ENCODE measurements at places on chromosomes 7 and 10.

DNA sequence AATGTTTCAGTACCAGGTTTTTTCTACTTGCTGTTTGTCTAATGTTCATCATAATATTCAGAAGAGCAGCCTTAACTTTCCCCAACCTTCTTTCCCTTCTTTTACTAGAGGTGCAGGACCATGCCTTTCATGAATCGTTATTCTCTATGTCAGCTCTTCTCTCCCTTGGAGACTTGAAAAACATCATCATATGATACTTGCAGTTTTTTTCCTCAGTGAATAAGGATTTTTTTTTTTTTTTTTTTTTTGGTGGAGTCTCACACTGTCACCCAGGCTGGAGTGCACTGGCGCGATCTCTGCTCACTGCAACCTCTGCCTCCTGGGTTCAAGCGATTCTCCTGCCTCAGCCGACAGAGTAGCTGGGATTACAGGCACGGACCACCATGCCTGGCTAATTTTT lies 30.1 kb downstream of the SMNDC1 start:
- no peak for DNase-seq

GRCh38 chr7:75962607-75963380 lies 31.6 kb downstream of the TMEM120A start:
- DNase-seq, result no peak

DNA sequence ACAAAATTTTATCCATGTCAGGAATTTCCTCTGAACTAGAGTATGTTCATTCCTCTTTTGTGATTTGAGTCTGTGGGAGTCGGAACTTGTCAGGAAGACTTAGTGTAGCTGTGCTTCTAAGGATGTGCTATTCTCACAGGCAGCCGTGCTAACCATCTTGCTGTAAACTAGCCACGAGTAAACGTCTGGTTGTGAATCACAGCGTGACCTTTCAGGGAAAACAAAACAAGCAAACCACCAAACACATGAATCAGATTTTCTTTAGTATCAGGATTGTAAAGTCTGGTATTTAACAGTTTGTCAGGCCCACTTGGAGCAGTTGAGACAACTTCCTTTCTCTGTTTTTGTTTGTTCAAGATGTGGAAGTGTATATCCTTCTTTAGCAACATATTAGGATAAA lies 32.0 kb downstream of the AUTS2 start:
- DNase-seq, result no peak

DNA sequence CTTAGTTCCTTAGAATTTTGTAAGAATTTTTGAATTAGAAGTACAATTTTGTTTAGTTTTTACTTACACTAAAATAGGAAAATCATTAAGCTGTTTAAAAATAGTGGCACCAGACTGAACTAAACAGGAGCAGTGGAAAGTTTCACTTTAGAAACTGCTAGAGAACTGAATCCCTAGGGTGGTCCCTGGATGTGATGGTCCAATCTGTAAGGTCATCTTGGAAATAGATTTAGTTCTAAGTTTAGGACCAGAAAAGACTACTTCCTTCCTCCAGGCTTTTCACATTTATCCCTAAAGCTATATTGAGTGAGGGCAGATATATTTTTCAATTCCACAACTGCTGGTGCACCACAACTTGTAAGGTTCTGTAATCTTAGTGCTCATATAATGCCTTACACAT lies 19.0 kb downstream of the RPA3 start:
- no peak for DNase-seq

- DNase-seq, result no peak
These were observed 316.2 kb downstream of the SORCS3 start for GRCh38 chr10:104957178-104957841.

- no peak for DNase-seq
These were observed 261.9 kb upstream of the PPP2R2D start for GRCh38 chr10:131638880-131639278.

DNA sequence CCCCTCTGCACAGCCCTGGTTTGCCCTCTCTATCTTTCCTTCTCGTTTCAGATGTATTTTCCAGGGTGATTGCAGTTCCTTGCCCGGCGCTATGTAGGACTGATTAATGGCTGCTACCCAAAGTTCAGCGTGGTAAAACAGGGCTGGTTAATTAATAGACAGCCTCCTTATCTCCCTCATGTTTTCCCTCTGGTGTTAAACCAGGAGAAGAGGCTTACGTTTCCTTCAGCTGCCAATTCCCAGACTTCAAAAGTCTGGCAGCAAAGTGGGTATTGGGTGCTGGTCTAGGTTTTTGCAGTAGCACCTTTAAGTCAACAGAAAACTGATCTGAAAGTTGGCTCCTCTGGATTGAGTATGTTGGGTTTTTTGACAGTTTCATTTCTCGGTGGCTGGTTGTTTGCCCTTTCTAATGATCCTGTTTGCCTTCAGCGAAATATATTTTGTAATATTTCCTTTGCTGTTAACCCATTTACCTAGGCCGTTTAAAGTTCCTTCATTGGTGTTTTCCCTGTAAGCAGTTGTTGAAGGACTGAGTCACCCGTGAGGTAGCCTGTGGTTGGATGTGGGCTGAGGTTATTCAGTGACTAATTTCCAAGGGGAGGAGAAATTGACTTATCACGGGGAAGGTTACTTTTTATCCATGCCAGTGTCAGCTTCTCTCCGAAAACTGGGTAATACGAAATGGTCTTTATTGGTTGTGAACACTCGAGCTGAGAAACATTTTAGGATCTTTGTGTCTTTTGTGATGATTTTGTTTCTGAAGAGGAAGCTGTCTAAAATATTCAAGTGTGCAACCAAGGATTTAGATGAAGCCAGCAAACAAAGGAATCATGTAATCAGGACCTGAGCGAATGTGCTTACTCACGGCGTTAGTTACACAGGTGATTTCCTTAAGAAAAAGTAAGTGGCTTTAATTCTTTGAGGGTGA lies 257.2 kb downstream of the KIAA1217 start:
- DNase-seq, result peak; percentile 47

GRCh38 chr10:132607491-132607890 lies 69.9 kb downstream of the INPP5A start:
- no peak for DNase-seq

- DNase-seq, result no peak
These were observed 868.4 kb upstream of the C7orf33 start for GRCh38 chr7:147721962-147722830.

DNA sequence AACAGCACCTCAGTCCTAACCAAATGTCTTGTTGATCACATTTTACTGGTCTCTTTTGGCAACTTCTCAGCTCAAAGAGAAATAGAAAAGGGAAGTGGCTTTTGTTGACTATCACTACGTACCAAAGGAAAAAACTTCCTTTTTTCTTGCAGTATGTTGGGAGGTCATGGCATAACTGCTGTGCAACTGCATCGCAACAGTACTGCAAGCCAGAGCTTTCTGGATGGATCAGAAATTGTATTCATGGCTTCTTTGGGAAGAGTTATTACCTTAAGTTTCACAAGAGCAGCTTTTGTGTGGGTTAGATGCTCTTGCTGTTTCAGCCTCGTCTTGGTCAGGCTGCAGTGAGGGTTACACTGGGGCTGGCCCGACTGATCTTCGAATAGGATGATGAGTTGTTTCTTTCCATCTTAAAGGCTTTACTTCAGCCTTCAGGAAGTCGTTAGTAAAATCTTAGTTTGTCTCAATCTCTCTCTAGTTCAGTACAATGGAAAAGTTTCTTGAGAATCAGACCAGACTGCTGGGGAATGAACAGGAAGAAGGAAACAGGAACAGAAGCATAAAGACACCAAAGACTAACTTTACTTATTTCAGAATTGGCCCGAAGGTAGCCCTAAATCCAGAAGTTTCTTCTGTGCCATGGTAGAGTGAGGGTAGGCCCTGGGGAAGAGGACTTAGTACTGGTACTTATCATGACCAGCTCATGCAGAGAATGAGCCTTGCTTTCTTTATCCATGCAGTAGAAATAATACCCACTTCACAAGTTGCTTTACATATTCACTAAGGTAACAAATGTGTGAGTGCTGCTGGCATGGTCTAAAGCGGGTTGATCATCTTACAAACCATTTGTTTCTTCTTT lies 153.6 kb downstream of the CELF2 start:
- DNase-seq, result peak; percentile 43

GRCh38 chr10:8331896-8332729 lies 277.6 kb downstream of the GATA3 start:
- peak; percentile 73 for DNase-seq

DNA sequence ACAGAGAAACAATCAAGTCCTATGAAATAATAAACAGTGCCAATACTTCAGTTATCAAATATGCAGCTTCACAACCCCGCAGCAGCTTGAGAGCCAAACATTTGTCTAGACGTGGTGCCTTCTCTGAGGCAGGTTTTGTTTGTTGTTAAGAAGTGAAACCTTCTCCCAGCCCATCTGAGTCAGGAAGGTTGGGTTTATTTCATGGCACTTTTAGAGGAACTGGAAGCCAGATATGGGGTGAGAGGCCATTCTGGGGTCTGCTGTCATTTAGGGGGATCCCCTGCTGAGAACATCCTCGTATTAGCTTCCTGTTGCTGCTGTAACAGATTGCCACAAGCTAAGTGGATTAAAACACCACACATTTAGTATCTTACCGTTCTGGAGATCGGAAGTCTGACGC lies 113.6 kb downstream of the GRK5 start:
- DNase-seq, result no peak

DNA sequence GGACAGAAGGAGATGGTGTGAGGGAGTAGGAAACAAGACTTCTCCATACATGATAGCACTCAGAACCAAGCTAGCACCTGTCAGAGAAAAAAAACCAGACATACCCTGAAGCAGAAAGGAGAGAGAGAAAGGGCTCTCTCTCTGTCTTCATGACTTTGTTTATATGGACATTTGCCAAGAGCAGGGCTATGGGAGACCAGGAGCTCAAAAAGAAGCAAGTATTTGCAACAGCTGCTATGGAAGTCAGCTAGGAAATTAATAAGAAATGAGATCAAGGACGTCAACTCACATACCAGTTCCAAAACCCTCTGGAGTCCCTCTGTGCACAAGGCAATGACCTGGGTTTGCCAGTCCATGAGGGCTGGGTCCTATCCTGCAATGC lies 111.6 kb downstream of the SGMS1 start:
- no peak for DNase-seq

All from stimulated activated CD8-positive, alpha-beta memory T cell treated with anti-CD3 and anti-CD28 coated beads, Interleukin-7, amount 100 ng/mL, for 48 hours (primary cell).